ENCODE measurements at places on chromosomes 3 and 15.

GRCh38 chr15:90609242-90610180 lies 79.8 kb downstream of the CRTC3 start:
- DNase-seq: no peak

GRCh38 chr3:142646020-142646785 lies 50.0 kb downstream of the PLS1 start:
- no peak for DNase-seq

DNA sequence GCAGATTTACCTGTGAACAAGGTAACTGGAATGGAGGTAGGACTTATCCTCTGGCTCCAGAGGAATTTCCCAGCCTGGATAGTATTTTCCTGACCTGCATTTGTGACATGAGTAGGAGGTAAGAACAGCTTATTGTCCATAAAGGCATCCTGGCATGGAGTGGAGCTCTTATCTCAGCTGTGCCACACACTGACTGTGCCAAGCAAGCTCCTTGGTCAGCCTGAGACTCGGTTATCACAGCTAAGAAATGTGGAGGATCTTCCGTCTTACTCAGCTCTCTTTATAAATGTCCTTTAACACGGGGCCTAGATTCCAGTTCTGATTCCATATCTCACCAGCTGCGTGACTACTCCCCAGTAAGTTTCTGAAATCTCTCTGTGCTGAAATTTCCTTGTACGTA lies 38.9 kb downstream of the SLCO3A1 start:
- no peak for DNase-seq

DNA sequence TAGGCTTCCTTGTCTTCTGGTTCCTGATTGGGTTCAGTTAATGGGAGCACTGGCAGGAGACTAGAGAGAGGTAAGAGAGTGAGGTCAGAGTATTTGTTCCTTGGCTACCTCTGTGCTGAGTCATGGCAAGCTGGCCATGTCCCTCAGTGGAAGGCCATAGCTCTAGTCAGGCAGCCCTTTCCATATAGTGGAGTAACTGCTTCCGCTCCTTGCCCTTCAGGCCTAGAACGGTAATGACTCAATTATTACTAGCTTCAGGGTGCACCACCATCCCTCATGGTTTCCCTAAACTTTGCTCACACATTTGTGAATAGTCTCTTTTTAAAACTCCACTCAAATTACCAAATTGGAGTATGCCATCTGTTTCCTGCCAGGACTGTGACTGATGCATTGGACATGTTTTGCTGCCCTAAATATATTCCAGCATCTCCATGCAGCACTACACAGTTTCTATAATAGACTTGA lies 10.5 kb upstream of the ANO10 start:
- no peak for DNase-seq

DNA sequence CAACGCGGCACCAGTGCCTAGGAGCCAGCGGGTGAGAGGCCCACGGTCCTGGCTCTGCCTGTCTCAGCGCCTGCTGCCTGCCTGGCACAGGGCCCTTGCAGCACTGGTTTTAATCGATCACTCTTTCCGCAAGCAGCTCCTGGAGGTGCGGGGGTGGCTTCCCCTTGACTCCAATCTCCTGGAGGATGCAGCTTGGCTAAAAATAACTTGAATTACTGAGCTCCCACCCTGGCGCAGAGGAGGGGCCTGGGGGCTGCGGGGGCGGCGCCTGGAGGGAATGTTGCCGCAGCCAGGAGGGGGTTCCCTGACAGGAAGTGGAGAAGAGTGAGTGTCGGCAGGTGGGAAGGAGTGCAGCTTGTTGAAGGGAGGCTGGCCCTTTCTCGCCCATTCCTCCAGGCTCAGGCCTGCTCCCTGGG lies 9.9 kb upstream of the RPL29 start:
- no peak for DNase-seq

- no peak for DNase-seq
Observed at GRCh38 chr15:49137861-49138260, 17.5 kb downstream of the COPS2 start.

All from SW 1271 (cell line).